ENCODE measurements at places on chromosomes 7 and 10. TPM values are rescaled to one million over a fixed set of nuclear protein-coding genes. Genes with fewer than 3 reads are reported as not detected.

- H3K27ac ChIP-seq = no peak overlapping the region
- H3K4me3 ChIP-seq = no peak overlapping the region
- H3K4me1 ChIP-seq = no peaks in the 10 kb centered on the region
- no peaks in the 10 kb centered on the region for H3K27me3 ChIP-seq
Observed at GRCh38 chr10:109866168-109866994, 56.9 kb downstream of the XPNPEP1 start.

DNA sequence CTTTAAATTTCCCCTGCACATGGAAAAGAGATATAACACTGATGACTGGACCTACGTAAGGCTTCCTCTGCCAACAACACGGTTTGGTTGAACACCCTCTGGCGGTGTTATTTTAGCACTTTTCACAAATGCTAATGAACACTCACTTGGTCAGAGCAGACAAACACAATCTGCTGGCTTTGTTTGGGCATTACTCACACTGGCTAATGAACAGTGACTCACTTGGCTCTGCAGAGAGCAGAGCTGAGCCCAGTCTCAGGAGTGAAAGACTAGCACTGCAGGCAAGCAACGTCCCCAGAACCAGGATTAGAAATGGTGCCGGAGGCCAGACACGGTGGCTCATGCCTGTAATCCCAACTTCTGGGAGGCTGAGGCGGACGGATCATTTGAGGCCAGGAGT, 430.8 kb downstream of the PLXNA4 start:
- DNase-seq = no peak
- H3K27ac ChIP-seq = no peak overlapping the region

- no peak overlapping the region for H3K27ac ChIP-seq
- H3K4me1 ChIP-seq = peaks cover 13% of the 10 kb centered on the region
- H3K4me3 ChIP-seq = no peak overlapping the region
- H3K36me3 ChIP-seq = no peaks in the 10 kb centered on the region
- H3K27me3 ChIP-seq = no peaks in the 10 kb centered on the region
Observed at GRCh38 chr10:103584216-103585010, 90.9 kb downstream of the NEURL1 start.

The WNT8B gene
- not detected for total RNA-seq

The TMEM139 gene
- 36.0 TPM for total RNA-seq

GRCh38 chr7:45617166-45617565, 43.0 kb downstream of the ADCY1 start:
- DNase-seq = no peak
- no peak overlapping the region for H3K27ac ChIP-seq
- H3K36me3 ChIP-seq = no peaks in the 10 kb centered on the region
- no peaks in the 10 kb centered on the region for H3K4me1 ChIP-seq

DNA sequence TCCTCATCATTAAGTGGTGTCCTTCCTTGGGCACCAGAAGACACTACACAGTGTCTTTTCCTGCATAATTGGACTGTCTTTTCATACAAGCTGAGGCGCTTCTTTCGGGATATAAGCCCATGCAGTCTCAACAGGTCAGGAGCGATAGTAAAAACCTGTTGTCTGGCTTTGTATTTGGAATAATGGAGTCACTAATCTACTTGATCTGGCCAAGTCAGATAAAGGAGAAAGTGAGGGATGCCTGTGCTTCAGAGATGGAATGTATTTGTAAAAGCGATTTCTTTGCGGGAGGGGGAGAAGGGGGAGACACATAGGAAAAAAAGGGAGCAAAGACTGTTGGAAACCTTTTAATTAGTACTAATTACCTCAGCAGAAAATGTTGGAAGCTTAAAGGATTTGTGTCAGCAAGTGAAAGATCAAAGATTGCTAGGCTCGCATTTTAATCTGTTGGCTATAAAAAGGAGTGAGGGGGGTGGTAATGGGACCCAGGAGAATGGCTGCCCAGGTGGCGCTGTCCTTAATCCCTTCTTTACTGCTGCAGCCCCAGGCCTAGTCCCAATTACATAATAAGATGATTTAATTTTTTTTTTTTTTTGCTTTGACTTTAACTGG, 581.4 kb downstream of the LRMDA start:
- no peaks in the 10 kb centered on the region for H3K36me3 ChIP-seq
- no peaks in the 10 kb centered on the region for H3K4me1 ChIP-seq
- H3K27ac ChIP-seq = no peak overlapping the region
- no peak overlapping the region for H3K4me3 ChIP-seq

DNA sequence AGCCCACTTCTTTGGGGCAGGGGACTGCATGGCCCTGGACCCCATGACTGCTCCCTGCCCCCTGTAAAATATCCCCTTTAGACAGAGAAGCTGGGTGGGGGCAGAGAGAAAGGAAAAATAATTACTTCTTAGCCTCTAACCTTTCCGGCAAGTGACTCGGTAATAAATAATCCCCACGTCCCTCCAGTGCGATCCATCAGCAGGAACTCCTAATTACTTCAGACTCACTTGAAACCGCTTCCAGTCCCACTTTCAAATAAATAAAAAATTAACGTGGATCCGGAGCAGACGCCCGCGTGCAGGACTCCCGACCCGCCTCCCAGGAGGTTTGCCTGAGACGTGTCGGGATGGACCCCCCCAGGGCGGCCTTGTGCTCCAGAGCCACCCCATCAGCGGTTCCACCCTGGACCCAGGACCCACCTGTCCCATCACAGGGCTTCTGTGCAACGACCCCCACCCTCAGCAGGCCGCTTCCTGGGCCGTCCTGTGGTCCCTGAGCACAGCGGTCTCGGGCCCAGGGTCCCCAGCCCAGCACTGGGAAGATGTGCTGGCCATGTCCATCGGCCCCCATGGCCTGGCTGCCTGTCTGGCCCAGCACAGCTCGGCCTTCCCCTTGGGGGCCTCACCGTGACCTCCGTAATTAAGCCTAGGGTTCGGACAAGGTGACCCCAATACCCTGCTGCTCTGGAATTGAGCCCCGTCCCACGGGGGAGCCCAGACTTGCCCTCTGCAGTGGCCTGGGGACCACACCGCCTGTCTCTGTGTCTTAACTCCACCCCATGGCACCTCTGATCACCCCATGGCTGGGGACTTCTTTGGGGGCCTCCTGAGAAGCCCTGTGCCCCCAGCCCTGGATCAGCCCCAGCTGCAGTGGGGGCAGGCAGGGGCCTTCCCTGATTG, 108.0 kb downstream of the UNCX start:
- no peaks in the 10 kb centered on the region for H3K27me3 ChIP-seq
- no peak overlapping the region for H3K4me3 ChIP-seq
- H3K36me3 ChIP-seq = no peaks in the 10 kb centered on the region

- H3K4me3 ChIP-seq = no peak overlapping the region
- no peaks in the 10 kb centered on the region for H3K4me1 ChIP-seq
- DNase-seq = no peak
- no peaks in the 10 kb centered on the region for H3K27me3 ChIP-seq
- no peak overlapping the region for H3K27ac ChIP-seq
- H3K36me3 ChIP-seq = no peaks in the 10 kb centered on the region
Observed at GRCh38 chr10:38147686-38148085, 53.5 kb downstream of the ZNF37A start.

DNA sequence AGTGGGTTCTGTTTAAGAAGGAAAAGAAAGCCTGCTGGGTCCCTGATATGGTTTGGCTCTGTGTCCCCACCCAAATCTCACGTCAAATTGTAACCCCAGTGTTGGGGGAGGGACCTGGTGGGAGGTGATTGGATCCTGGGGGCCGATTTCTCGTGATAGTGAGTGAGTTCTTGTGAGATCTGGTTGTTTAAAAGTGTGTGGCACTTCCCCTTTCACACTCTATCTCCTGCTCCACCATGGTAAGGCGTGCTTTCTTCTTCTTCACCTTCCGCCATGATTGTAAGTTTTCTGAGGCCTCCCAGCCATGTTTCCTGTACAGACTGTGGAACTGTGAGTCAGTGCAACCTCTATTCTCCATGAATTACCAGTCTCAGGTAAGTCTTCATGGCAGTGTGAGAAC, 42.6 kb downstream of the INPP5A start:
- no peak overlapping the region for H3K27ac ChIP-seq
- H3K36me3 ChIP-seq = no peaks in the 10 kb centered on the region
- no peak for DNase-seq
- H3K27me3 ChIP-seq = no peaks in the 10 kb centered on the region
- no peak overlapping the region for H3K4me3 ChIP-seq
- peaks cover 54% of the 10 kb centered on the region for H3K4me1 ChIP-seq

GRCh38 chr10:12825260-12825849, 176.2 kb downstream of the CCDC3 start:
- H3K27me3 ChIP-seq = no peaks in the 10 kb centered on the region
- H3K4me3 ChIP-seq = no peak overlapping the region
- no peak for DNase-seq
- no peak overlapping the region for H3K27ac ChIP-seq
- H3K4me1 ChIP-seq = no peaks in the 10 kb centered on the region
- peaks cover 8% of the 10 kb centered on the region for H3K36me3 ChIP-seq

The GRK5 gene
- 45.9 TPM for total RNA-seq

DNA sequence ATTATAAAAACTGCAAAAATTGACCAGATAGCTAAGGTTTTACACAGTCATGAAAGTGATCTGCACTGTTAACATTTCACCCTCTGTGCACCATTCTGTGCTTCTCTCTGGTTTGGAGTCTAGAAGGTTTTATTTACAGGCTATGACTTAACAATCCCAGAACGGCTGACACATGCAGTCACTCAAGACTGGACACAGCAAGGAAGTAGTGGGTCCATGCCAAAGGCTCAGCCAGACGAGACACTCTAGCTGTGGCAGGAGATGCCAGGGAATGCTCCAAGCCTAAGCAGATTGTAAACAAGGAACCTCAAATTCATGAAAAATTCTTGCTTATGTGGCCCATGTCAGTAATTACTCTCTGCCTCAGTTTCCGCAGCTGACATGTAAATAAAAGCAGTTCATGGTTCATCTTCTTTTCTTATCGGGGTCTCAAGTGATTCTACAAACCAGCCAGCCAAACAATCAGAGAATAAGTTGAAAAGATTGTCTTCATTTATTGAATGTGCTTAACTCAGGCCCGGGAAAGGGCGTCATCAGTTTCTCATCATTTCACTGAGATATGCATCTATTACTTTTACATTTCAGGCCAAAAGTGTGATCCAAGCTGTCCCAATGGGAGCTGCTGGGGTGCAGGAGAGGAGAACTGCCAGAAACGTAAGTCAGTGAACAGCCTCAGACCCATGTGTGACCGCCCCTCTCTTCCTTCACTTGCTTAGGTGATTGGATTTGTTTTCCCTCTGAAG, 132.1 kb downstream of the EGFR start:
- DNase-seq = no peak
- H3K36me3 ChIP-seq = peaks cover 44% of the 10 kb centered on the region
- peaks cover 4% of the 10 kb centered on the region for H3K4me1 ChIP-seq
- H3K27me3 ChIP-seq = no peaks in the 10 kb centered on the region
- no peak overlapping the region for H3K27ac ChIP-seq

- no peak overlapping the region for H3K4me3 ChIP-seq
- no peaks in the 10 kb centered on the region for H3K36me3 ChIP-seq
- H3K27ac ChIP-seq = no peak overlapping the region
- no peaks in the 10 kb centered on the region for H3K4me1 ChIP-seq
- H3K27me3 ChIP-seq = no peaks in the 10 kb centered on the region
Observed at GRCh38 chr7:97770850-97771249, 39.0 kb downstream of the TAC1 start.

- no peaks in the 10 kb centered on the region for H3K27me3 ChIP-seq
- peak overlapping the region; percentile 37 for H3K4me3 ChIP-seq
- H3K4me1 ChIP-seq = peaks cover 19% of the 10 kb centered on the region
Observed at GRCh38 chr7:29091715-29092114, 54.6 kb downstream of the CPVL start.

The C10orf105 gene
- total RNA-seq = 0.15 TPM

- peak overlapping the region; percentile 47 for H3K27ac ChIP-seq
- no peaks in the 10 kb centered on the region for H3K36me3 ChIP-seq
- no peak overlapping the region for H3K4me3 ChIP-seq
- no peaks in the 10 kb centered on the region for H3K27me3 ChIP-seq
Observed at GRCh38 chr10:22647244-22647643, 67.1 kb downstream of the PIP4K2A start.

The EBLN1 gene
- total RNA-seq = not detected

DNA sequence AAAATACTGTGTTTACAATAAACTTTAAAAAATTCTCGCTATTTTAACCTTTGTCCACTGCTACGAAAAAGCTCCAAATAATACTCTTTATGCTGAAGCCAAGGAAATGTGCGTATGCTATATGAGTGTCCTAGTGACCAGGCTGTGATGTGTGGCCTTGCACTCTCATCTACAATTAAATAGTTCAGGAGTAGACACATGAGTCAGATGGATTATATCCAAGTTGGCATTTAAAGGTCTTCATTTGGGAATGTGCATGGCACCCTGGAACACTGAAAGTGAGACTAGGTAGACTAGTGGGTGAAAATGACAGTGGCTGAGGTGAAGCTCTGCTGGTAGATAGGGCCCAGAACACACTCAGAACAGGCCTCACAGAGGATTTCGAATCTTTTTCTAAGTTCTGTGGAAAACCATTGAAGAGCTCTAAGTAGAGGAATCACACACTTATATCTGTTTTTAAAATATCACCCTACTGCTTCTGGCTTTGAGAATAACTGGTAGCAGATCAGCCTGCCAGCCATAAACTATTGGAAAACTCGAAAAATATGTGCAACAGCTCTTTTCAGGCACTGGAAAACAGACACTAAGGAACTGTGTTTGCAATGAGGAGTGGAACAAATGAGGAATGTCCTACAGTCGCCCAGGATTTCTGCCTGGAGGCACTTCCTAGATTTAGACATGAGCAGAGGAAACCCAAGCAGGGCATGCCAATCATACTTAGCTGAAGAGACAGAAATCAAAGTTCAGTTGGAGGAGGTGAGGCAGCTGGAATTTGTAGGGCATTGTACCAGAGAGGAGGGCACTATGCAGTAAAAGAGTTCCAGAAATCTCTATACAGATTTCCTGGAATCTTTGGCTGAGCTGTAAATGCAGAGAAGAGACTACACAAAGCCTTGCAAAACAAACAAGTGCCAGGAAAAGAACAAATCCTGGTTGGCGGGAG, 603.8 kb upstream of the LRRTM3 start:
- H3K4me1 ChIP-seq = no peaks in the 10 kb centered on the region
- no peak overlapping the region for H3K27ac ChIP-seq
- DNase-seq = no peak
- H3K4me3 ChIP-seq = no peak overlapping the region

- peaks cover 39% of the 10 kb centered on the region for H3K4me1 ChIP-seq
- DNase-seq = peak; percentile 56
- H3K27me3 ChIP-seq = no peaks in the 10 kb centered on the region
- no peak overlapping the region for H3K27ac ChIP-seq
- H3K36me3 ChIP-seq = no peaks in the 10 kb centered on the region
Observed at GRCh38 chr7:2629746-2630681, 1.8 kb upstream of the TTYH3 start.

DNA sequence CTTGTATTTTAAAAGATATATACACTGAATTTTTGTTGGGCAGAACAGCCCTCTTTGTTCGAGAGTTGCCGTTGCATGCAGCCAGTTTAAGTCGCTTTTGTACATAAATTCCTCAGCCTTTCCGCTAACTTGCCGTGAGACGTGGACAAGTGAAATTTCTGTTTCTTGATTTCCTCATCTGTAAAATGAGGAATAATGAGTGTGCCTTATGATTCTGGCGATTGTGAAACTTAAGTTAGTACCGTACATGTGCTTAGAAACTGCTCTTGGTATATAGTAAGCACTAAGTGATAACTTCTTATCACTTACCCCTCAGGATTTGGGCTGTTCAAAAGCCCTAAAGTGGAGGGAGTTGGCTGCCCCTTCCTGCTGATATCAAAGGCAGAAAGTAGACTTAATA, 1.4 kb downstream of the CCNJ start:
- H3K4me3 ChIP-seq = peak overlapping the region; percentile 90
- H3K27ac ChIP-seq = peak overlapping the region; percentile 94
- DNase-seq = no peak
- peaks cover 4% of the 10 kb centered on the region for H3K4me1 ChIP-seq

The FKBP9 gene
- total RNA-seq = 129 TPM
